ENCODE measurements at places on chromosomes 5 and 9.

DNA sequence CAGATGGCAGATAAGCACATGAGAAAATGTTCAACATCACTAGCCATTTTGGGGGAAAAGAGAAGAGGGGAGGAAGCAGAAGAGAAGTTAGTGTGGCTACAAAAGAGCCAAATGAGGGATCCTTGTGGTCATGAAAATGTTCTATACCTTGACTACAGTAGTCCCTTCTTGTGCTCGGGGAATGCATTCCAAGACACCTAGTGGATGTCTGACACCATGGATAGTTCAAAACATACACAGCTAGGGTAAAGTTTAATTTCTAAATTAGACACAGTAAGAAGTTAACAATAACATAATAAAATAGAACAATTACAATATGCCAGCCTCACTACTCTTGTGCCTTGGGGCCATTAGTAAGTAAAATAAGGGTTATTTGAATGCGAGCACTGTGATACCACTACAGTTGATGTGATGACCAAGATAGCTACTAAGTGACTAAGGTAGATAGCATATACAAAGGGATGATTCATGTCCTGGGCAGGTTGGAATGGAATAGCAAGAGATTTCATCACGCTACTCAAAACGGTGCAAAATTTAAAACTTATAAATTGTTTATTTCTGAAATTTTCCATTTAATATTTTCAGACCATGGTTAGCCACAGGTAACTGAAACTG lies 344.1 kb downstream of the NR2F1-AS1 start:
- H3K27me3 ChIP-seq: no peaks in the 10 kb centered on the region
- no peak for DNase-seq
- H3K4me1 ChIP-seq: no peaks in the 10 kb centered on the region
- H3K27ac ChIP-seq: no peak overlapping the region

DNA sequence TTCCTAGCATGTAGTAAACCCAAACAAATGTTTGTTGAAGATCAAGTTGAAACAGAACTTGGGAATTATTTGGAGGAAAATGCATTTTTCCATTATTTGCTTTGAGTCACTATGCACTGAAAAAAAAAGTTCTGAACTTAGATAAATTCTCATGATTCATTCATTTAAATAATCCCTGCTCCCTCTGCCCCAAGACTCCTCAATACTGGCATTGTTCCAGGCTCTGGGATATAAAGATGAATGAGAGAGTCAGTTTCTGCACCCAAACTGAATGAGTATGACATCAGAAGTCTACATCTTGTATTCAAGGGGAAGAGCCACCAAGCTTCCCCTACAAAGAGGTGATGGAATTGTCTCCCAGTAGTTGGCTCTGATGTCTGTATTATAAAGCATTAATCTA lies 123.9 kb downstream of the SEC61B start:
- H3K27ac ChIP-seq: no peak overlapping the region
- H3K36me3 ChIP-seq: no peaks in the 10 kb centered on the region
- no peak for DNase-seq
- peaks cover 27% of the 10 kb centered on the region for H3K27me3 ChIP-seq

- DNase-seq: no peak
- no peak overlapping the region for H3K4me3 ChIP-seq
- peaks cover 9% of the 10 kb centered on the region for H3K27me3 ChIP-seq
Observed at GRCh38 chr5:5826911-5827310, 404.4 kb downstream of the ICE1 start.

- H3K27me3 ChIP-seq: peaks cover 15% of the 10 kb centered on the region
- H3K27ac ChIP-seq: peak overlapping the region; percentile 50
- H3K4me3 ChIP-seq: peak overlapping the region; percentile 75
- peaks cover 29% of the 10 kb centered on the region for H3K4me1 ChIP-seq
- H3K36me3 ChIP-seq: peaks cover 4% of the 10 kb centered on the region
Observed at GRCh38 chr9:71647094-71647591, 121.2 kb downstream of the CEMIP2 start.

- H3K27me3 ChIP-seq: peaks cover 14% of the 10 kb centered on the region
- peaks cover 50% of the 10 kb centered on the region for H3K36me3 ChIP-seq
- H3K4me1 ChIP-seq: peaks cover 5% of the 10 kb centered on the region
- H3K27ac ChIP-seq: no peak overlapping the region
- H3K4me3 ChIP-seq: no peak overlapping the region
- DNase-seq: no peak
Observed at GRCh38 chr5:178595150-178595549, 5.0 kb upstream of the COL23A1 start.

GRCh38 chr9:6055666-6056065 lies 40.2 kb upstream of the RANBP6 start:
- H3K4me1 ChIP-seq: peaks cover 1% of the 10 kb centered on the region
- no peaks in the 10 kb centered on the region for H3K36me3 ChIP-seq
- H3K27ac ChIP-seq: no peak overlapping the region

- no peaks in the 10 kb centered on the region for H3K4me1 ChIP-seq
- peaks cover 17% of the 10 kb centered on the region for H3K27me3 ChIP-seq
- H3K36me3 ChIP-seq: no peaks in the 10 kb centered on the region
- H3K27ac ChIP-seq: no peak overlapping the region
Observed at GRCh38 chr9:108775901-108776306, 79.9 kb downstream of the ACTL7B start.

DNA sequence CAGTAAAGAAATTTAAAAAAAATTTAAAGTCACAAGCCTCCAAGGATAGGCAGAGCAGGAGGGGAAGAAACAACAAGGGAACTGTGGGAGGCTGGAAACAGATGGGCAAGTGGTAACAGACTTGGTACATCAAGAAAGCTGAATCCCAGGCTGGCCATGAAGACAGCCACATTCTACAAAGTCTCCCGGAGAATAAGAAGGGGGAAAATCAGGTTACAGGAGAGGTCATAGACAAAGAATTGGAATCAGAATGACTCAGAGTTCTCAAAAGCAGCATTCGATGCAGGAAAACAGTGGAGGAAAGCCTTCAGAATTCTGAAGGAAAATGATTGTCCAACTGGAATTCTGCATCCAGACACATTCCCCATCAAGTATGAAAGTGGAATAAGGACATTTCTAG lies 129.7 kb downstream of the ADAMTS2 start:
- H3K4me3 ChIP-seq: no peak overlapping the region
- no peaks in the 10 kb centered on the region for H3K4me1 ChIP-seq
- no peak for DNase-seq
- no peak overlapping the region for H3K27ac ChIP-seq

DNA sequence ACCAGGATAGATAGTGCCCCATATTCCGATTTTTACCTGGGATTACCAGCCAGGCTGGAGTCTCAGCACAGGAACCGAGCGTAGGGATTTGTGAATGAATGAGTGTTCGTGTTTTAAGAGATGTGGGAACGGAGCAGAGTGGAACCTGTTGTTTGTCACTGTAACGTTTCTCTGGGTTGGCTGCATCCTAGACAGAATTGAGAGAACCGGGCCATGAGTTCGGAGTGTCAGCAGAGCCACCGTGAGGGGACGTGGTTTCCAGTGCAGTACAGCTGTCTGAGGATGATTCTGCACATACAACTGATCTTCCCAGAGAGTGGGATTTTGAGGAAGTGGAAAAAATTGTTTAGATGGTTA lies 1.2 kb downstream of the PDE8B start:
- no peak for DNase-seq
- H3K27ac ChIP-seq: no peak overlapping the region
- H3K27me3 ChIP-seq: peaks cover 76% of the 10 kb centered on the region

GRCh38 chr5:15008476-15008875 lies 136.9 kb upstream of the ANKH start:
- H3K4me1 ChIP-seq: peaks cover 5% of the 10 kb centered on the region
- no peak for DNase-seq
- no peak overlapping the region for H3K27ac ChIP-seq
- H3K36me3 ChIP-seq: no peaks in the 10 kb centered on the region
- H3K27me3 ChIP-seq: peaks cover 12% of the 10 kb centered on the region

DNA sequence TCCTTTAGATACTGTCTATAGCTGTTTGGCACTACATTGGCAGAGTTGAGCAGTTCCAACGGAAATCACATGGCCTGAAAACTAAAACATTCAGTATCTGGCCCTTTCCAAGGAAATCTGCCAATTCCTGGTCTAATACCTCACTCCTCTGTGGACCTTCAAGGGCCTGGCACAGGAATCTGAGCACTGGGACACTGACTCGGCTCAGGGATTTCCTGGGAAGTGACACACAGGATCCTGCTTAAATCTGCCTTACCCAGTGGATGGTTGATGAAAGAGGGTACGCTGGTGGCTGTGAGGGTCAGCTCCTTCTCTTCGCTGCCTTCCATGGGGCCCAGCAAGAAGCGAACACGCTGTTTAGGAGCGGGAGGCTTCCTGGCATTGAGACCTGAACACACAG lies 904 bp downstream of the TRUB2 start:
- no peaks in the 10 kb centered on the region for H3K36me3 ChIP-seq
- H3K4me1 ChIP-seq: peaks cover 14% of the 10 kb centered on the region
- peak overlapping the region; percentile 83 for H3K4me3 ChIP-seq
- no peaks in the 10 kb centered on the region for H3K27me3 ChIP-seq

DNA sequence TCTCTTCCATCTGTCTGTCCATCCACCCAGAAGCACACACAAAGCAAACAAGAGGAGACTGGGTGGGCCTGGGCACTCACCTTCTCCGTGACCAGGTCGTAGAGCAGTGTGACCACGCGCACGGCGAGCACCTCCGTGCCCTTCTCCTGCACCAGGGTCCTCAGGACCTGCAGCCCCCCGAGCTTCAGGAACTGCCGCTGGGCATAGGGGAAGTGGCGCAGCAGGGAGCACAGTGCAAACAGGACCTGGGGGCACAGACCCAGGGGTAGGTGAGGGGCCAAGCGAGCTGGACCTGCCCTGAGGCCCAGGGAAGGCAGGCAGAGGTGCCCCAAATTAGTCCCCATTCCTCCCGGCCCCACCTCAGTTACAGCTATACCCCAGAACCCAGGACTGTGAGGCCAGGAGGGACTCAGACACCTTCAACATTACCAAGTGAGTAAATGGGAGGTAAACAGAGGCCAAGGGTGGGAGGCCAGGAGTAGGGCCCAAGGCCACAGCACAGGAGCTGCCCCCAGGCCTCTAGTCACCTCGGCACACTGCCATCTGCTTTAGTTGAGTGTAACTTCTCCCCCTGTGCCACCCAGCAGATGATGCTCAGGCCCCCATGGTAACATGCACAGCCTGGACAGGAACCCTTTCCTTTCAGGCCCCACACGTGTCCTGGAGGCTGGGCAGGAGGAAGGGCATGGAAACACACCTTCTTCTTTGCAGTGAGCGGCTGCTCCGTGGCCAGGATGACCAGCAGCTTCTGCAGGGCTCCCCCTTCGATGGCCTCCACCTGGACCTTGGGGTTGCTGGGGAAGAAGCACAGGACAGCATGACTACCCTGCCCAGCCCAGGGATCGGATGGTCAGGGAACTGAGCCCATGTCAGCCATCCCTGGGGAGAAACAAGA lies 76.2 kb upstream of the LRRTM2 start:
- no peaks in the 10 kb centered on the region for H3K27me3 ChIP-seq
- no peak for DNase-seq
- no peak overlapping the region for H3K27ac ChIP-seq
- peaks cover 13% of the 10 kb centered on the region for H3K4me1 ChIP-seq
- H3K4me3 ChIP-seq: no peak overlapping the region

DNA sequence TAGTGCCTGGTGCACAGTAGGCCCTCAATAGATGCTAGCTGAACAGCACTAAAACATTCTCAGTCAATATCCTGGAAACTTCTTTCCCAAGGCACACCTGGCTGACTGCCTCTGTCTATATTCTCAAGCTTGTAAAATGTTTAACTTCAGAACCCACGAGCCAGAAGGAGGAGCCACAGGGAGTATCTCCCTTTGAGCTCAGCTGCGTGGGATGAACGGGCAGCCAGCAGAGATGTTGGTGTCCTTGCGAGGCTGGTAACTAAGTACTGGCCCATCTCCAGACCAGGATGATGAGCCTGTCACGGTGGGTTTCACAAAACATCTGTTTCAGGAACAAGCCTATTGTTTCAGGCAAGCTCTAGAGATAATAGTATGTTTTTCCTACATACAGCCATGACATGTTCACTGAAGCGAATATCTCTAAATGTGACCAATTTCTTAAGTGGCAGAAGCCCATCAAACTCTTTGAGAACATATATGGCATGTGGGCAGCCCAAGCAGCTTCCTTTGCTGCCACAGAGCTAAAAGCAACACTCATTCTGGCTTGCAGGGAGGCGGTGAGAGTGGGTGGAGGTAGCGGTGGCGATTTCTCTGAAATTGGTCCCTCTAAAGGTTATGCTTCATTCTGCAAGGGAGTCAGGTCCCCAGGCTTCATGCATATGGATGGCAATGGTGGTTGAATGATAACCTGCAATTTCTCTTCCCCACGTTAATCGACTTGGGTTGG lies 206.2 kb downstream of the TTLL11 start:
- peak overlapping the region; percentile 42 for H3K4me3 ChIP-seq
- peak overlapping the region; percentile 44 for H3K27ac ChIP-seq
- peaks cover 22% of the 10 kb centered on the region for H3K4me1 ChIP-seq
- peaks cover 11% of the 10 kb centered on the region for H3K27me3 ChIP-seq
- H3K36me3 ChIP-seq: no peaks in the 10 kb centered on the region

DNA sequence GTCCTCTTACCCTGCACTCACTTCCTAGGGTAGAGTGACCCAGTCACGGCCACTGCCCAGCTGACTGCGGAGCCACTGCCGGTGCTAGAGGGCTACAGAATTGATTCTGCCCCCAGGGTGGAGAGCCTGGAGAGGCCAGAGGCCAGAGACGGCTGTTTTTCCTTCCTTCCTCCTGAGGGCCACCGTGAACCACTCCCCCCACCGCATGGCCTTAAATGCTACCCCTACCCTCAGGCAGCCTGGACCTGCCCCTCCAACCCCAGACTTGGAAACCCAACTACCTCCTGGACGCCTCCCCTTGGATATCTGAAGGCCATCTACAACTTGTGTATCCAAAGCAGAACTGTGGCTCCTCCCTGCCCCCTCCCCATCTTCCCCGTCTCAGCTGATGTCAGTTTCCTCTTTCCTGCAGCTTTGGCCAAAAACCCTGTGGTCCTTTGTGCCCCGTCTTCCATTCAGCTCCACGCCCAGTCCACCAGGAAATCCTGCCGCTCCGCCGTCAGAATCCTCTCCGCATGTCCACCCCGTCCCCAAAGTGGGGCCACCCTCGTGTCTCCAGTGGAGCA lies 16.3 kb downstream of the SH2D3C start:
- H3K27me3 ChIP-seq: no peaks in the 10 kb centered on the region
- peak overlapping the region; percentile 1 for H3K27ac ChIP-seq
- H3K36me3 ChIP-seq: peaks cover 46% of the 10 kb centered on the region
- no peak for DNase-seq
- H3K4me3 ChIP-seq: no peak overlapping the region
- H3K4me1 ChIP-seq: peaks cover 29% of the 10 kb centered on the region

DNA sequence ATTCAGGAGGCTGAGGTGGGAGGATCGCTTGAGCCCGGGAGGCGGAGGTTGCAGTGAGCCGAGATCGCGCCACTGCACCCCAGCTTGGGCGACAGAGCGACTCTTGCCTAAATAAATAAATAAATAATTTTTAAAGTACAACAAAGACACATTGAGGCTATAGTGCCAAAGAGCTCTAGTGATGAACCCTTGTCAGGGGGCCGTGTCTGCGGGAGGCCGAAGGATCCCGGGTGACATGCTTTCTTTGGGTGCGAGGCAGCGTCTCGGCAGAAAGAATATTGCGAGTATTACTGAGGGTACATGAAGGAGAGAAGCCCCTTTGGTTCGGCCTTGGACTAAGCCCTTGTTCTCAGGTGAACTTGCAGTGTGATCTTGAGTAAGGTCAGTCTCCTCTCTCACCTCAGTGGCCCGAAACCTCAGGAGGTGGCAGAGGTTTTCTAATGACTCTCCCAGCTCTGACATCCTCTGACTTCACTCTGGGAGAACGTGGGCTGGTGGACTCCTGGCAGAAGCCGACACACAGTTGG lies 397 bp upstream of the RECK start:
- DNase-seq: no peak
- no peaks in the 10 kb centered on the region for H3K36me3 ChIP-seq
- H3K27me3 ChIP-seq: peaks cover 23% of the 10 kb centered on the region
- H3K4me3 ChIP-seq: peak overlapping the region; percentile 78
- peak overlapping the region; percentile 63 for H3K27ac ChIP-seq

Measured in activated naive CD8-positive, alpha-beta T cell treated with anti-CD3 and anti-CD28 coated beads, Interleukin-2, amount 10 ng/mL, durations not matched to agents 7 days and 5 days (primary cell).